Hematopoietic multipotent progenitor cell treated with erythropoietin and hydrocortisone succinate and interleukin-3 and kit ligand, for 8 days (in vitro differentiated cells): ENCODE measurements at places on chromosomes 6 and 20.
A peak's percentile ranks its signal among the peaks of the same experiment; 100 is the strongest.

- DNase-seq: no peak
These were observed 6.9 kb upstream of the CD40 start for GRCh38 chr20:46111028-46111835.

- no peak for DNase-seq
These were observed 35.1 kb upstream of the CCN6 start for GRCh38 chr6:112018619-112019416.

- DNase-seq: no peak
These were observed 3.2 kb downstream of the SLC2A12 start for GRCh38 chr6:134049176-134049575.

DNA sequence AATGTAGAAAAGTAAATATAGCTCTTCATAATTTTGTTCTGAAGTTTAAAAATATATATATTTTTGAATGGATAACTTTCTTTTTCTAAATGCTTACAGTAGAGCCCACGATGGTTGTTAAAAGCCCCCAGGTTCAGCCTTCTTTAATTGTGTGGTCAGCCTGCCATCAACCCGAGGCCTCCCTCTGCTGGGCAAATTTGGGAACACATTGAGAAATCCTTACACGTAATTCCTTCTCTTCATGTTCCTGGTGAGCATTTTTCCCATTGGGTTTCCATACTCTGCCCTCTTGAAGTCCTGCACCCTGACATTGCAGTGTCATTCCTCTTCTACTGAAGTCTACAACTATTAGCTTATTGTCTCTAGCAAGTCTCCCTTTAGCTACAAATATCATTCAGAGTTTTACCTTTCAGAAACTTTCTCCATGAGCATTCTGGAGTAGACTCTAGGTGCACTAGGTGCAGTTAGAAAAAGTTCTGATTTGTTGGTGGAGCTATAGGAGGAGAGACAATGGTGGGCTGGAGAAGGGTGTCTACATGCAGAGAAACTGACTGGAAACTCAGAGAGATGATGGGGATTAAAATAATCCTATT, 40.6 kb downstream of the TRIM38 start:
- DNase-seq: peak; percentile 55

- no peak for DNase-seq
These were observed 98.7 kb upstream of the PMEPA1 start for GRCh38 chr20:57808264-57809070.

GRCh38 chr20:58436868-58437645, 48.0 kb downstream of the VAPB start:
- DNase-seq: no peak

GRCh38 chr6:43715056-43715788, 27.6 kb upstream of the MRPS18A start:
- DNase-seq: no peak

- DNase-seq: no peak
These were observed 141.3 kb upstream of the HMGN3 start for GRCh38 chr6:79375635-79376337.

GRCh38 chr6:129015721-129016120, 132.8 kb downstream of the LAMA2 start:
- DNase-seq: no peak

GRCh38 chr6:35343092-35343834, 905 bp downstream of the PPARD start:
- peak; percentile 68 for DNase-seq

GRCh38 chr20:33833333-33833732, 22.2 kb downstream of the CHMP4B start:
- no peak for DNase-seq

DNA sequence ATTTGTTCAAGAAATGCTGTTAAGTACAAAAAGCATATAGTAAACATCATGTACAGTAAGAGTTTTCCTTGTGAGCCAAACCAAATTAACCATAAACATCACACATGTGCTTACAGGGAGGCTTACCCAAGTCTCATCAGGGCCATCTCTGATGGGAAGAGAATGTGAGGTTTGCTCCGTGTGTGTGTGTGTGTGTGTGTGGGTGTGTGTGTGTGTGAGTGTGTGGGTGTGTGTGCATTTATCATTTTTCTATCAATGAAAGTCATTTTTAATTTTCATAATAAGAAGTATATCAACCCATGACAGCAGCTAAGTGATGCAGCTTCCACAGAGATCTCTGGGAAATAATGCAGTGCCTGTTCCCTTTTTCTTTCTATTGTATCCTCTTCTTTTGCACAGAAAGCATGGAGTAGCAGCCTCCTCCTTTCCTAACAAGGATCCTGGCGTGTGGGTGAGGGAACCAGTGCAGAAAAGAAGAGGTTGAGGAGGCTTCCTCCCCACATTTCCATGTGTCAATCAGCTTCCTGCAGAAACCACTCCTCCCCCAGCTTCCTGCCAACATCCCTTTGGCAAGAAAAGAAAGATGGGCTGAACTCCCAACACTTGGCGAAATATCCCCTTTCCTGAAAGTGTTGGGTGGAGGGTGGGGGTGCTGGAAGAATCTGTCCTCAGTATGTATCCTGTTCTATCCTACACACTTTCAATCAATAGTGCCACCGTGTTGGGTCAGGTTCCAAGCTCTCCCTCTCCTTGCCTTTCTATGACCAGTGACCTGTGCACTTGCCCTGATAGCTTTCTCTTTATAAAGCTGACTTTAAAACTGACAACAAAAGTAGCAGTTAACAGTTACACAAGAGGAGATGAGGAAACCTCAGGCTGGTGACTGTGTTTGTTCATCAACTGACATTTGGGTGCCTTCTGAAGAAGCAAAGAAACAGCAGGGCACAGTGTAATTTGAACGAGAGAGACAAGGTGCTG, 251.8 kb upstream of the CITED2 start:
- peak; percentile 58 for DNase-seq

GRCh38 chr20:45299786-45300185, 6.9 kb upstream of the RBPJL start:
- no peak for DNase-seq
